Fibroblast of villous mesenchyme (primary cell): ENCODE measurements at places on chromosomes 13 and 19.

GRCh38 chr19:48757741-48758144, 2.4 kb downstream of the FGF21 start:
- DNase-seq = no peak

DNA sequence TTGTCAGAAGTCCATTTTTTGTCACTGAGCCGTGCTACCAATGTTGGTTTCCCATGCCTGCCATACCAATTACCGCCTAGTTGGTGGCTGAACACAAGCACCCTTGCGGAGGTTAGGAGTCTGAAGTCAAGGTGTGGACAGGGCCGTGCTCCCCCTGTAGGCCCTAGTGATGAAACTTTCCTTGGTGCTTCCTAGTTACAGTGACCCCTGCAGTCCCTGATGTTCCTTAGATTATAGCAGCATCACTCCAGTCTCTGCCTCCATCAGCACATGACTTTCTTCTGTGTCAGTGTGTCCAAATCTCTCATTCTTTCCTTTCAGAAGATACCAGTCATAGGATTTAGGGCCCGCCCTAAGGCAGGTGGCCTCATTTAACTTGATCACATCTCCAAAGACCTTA, 99.0 kb downstream of the MYO16 start:
- DNase-seq = no peak

DNA sequence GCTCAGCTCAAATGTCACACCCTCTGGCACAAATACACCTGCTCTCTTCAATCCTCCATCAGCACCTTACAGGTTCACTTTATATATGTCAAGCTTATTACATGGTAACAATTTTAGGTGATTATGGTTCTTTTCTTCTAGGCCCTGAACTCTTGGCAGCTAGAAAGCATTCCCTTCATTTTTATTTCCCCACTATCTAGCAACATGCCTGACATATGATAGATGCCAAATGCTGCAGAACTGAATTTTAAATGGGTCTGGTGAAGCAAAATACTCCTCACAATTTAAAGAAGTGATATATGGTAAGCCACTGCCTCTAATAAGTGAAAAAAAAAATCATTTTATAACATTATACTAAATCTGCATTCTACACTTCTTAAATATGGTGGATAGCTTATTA, 95.2 kb downstream of the USP12 start:
- DNase-seq = peak; percentile 36

GRCh38 chr13:90253806-90254205, 1093.7 kb upstream of the MIR17HG start:
- DNase-seq = no peak

DNA sequence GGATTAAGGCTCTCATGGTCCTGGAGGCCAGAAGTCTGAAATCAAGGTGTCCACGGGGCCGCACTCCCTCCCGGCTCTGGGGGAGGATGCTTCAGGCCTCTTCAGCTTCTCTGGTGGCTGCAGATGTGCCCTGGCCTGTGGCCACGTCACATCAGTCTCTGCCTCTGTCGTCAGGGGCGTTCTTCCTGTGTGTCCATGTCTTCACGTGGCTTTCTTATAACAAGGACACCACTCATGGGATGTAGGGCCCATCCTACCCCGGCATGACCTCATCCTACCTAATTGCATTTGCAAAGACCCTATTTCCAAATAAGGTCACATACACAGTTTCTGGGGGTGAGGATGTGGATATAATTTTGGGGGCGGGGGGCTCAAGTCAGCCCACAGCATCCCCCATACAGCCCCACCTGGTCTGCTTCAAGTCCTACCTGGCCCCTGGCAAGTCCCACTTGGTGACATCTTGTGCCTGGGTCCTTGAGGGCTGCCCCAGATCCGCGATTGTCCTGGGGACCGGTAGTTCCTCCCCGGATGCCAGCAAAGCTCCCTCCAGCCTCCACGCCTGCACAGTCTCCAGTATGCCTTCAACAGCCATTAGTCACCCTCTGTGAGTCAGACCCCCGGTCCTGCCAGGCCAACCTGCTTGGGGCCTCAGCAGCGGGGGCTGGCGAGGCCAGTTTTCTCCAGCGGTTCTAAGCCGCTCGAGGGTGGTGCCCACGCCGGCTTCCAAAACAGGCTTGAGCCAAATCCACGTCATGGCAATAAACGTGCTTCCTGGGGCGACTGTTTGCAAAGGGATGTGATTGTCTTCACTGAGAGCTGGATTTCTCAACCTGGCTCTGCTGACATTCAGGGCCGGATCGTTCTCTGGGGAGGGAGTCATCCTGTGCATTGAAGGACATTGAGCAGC, 32.2 kb downstream of the MYO9B start:
- peak; percentile 98 for DNase-seq

- no peak for DNase-seq
These were observed 48.2 kb upstream of the PEPD start for GRCh38 chr19:33569821-33570220.

DNA sequence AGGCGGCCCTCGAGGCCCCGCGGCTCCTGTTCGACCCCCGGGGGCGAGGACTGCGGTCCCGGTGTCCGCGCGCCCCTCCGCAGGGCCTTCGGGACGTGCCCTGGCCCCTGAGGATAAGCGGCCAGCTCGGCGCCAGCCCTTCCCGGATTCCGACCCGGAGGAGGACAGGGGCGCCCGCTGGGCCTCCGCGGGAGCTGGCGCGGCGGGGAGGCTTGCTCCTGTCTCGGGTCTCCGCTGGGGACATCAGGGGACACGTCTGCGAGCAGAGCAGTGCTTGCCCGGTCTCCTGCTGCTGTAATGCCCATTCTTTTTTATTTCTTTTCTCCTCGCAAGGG, 829 bp downstream of the B3GLCT start:
- DNase-seq = peak; percentile 24

DNA sequence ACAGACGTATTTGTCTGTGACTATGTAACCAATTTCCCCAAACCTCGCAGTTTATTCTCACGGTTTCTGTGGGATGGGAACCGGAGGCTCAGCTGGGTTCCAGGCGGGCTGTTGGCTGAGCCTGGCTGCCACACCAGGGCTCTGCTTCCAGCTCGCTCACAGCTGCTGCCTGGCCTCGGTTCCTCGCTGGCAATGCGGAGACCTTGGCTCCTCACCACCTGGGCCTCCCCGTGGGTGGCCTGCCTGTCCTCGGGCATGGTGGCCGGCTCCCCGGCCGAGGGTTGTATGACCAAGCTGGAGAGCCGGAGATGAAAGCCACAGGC, 218.9 kb upstream of the MAB21L1 start:
- DNase-seq = no peak

GRCh38 chr19:46718157-46718933, 1.4 kb upstream of the PRKD2 start:
- DNase-seq = no peak

- DNase-seq = peak; percentile 99
These were observed 8.1 kb upstream of the ANGPTL4 start for GRCh38 chr19:8355631-8356402.

DNA sequence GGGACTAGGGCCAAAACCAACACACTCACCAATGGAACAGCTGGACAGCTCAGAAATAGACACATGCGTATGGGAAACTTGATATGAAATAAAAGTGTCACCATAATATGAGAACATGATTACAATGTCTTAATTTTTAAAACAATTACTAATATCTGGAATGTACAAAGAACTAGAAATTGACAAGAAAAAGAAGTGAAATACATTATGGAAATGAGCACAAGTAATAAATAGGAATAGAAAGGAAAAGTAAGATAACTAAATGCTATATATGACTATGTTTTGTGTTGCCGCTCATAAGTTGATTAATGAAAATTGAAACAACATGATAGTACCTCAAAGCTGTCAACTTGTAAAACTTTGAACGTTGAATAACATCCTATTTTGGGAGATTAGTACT, 801.1 kb downstream of the SLITRK5 start:
- no peak for DNase-seq

GRCh38 chr19:41597600-41598041, 21.7 kb downstream of the CEACAM21 start:
- peak; percentile 70 for DNase-seq

DNA sequence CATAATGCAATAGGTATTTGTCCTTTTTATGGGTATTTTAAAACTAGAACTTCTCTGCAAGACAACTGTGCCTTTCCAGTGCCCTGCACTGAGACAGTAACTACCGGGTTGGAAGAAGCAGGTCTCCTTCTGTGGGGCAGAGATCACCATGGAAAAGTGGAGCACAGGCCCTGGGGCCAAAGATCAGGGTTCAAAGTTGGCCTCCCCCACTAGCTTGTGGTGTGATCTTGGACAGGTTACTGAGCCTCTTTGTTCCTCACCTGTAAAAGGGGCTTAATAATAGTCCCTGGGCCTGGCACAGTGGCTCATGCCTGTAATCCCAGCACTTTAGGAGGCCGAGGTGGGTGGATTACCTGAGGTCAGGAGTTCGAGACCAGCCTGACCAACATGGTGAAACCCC, 68.3 kb downstream of the CEBPG start:
- no peak for DNase-seq

- no peak for DNase-seq
These were observed 1023.5 kb downstream of the PCDH17 start for GRCh38 chr13:58655086-58655485.

GRCh38 chr19:45125360-45125759, 32.4 kb downstream of the PPP1R37 start:
- no peak for DNase-seq

DNA sequence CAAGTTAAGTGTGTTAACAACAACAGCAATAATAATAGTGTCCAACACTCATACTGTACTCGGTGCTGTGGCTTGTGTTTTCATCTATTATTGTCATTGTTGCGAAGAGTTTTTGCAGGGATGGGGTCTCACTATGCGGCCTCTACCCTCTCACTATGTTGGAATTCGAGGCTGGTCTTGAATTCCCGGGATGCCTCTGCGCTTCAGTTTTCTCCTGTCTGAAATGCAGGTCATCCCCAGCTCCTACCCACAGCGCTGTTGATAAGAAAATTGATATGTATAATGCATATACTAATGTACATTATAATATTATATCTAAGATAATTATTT, 4.9 kb upstream of the SBK3 start:
- DNase-seq = no peak

DNA sequence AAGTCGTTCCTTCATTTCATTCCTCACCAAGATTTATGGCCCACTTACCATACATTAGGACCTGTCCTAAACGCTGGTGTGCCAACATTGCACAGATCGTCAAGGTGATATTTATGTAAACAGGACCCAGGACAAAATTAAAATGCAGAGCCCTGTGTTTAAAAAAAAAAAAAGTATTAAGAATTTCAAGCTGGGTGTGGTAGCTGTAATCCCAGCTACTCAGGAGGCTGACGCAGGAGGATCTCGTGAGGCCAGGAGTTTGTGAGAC, 6.5 kb upstream of the ZNF444 start:
- no peak for DNase-seq

GRCh38 chr19:5216141-5216847, 124.3 kb downstream of the PTPRS start:
- no peak for DNase-seq

- no peak for DNase-seq
These were observed 162.6 kb downstream of the TM9SF2 start for GRCh38 chr13:99663908-99664307.

DNA sequence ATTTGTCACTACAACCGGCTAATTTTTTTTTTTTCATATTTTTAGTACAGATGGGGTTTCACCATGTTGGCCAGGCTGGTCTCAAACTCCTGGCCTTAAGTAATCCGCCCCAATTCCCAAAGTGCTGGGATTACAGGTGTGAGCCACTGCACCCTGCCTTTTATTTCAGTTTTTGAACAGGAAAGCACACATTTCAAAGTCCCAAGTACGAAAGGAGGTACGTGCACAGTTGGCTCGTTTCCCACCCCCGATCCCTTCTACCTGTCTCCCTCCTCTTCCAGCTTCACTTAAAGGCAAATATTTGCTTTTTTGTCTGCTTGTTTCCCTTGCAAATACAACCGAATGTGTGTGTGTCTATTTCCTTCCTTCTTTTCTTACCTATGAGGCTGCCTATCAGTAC, 30.5 kb downstream of the ZIC5 start:
- no peak for DNase-seq

- DNase-seq = peak; percentile 98
These were observed 70.6 kb upstream of the SERP2 start for GRCh38 chr13:44302940-44303575.

DNA sequence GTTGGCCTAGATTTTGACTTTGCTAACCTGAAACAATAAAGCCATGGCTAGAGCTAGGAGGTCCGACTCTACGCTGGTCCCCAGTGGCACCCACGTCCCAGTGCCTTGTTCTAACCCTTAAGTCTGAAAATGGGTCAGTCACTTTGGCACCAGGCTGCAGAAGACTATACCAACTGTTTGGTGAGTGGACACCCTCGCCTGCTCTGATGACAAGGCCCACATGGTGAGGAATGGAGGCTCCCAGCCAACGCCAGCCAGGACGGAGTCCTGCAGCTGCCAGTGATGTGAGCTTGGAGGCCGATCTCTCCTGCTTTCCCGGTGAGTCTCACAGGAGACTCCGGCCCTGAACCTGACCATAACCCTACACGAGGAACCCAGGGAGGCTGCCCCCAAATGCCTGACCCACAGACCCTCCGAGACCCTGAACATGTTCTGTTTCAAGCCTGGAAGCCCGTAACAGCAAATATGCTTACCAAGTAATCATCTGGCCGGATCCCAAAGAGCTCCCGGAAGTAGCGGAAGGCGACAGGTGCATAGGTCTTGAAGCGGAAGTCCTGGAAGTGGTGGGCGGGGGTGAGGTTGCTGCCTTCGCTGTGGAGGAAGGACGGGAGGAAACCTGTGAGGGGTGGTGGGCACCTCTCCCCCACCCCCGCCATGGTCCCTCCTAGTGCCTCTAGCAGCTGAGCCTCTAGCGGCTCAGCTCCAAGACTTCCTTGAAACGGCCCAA, 34.1 kb upstream of the CACTIN start:
- no peak for DNase-seq

DNA sequence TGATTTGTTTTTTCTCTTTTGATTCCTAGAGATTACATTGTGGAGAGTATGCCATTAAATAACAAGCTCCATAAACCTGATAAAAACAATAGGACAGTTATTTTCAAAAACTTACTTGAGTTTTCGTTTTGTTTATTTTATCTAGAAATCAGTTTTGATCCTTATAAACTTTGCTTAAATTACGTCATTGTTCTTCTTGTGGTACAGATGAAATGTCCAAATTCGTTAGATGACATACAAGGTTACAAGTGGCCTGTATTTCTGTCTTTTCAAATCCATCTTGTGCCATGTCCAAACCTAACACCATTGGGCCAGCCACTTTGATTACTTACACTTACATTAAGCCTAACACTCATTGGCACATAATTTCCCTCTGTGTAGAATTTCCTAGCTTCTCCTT, 372.0 kb downstream of the PCDH9 start:
- no peak for DNase-seq

- DNase-seq = no peak
These were observed 723.9 kb upstream of the ARGLU1 start for GRCh38 chr13:107291875-107292274.
